A172 (cell line): ENCODE measurements at places on chromosomes 6 and 20.

DNA sequence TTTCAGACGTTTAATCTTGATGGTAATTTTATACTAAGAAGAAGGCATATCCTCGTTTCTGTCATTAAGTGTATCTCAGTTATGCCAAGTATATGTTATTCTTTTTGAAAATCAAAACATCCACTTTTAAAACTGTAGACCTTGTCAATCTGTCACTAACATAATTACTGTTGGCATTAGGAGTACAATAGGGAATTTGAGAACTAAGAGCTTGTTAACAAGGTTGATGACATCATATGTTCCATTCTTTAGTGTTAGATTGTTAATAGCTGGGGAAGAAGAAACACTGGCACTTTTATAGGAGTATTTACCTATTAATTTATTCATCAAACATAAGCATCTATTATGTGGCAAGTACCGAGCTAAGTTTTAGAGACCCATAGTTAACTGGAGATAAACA is 76.2 kb downstream of the MAP3K4 start:
- no peak for DNase-seq

DNA sequence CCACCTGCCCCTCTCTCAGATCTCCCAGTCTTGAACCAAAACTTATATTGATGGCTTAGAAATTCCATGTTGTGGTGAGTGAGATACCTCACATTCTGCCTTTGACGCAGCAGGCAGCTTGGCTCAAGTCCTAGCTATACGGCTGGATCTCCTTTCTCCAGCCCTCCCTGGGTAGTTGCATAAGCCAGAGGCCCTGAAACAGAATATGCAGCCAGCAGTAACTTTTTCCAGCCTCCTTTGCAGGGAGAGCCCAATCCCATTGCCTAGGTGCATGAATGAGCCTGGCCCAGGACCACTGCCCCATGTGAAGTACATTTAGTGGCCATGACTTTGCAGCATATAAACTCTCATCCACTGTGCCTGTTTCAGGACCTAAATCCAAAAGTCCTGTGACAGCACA is 202.2 kb upstream of the CDYL start:
- no peak for DNase-seq

DNA sequence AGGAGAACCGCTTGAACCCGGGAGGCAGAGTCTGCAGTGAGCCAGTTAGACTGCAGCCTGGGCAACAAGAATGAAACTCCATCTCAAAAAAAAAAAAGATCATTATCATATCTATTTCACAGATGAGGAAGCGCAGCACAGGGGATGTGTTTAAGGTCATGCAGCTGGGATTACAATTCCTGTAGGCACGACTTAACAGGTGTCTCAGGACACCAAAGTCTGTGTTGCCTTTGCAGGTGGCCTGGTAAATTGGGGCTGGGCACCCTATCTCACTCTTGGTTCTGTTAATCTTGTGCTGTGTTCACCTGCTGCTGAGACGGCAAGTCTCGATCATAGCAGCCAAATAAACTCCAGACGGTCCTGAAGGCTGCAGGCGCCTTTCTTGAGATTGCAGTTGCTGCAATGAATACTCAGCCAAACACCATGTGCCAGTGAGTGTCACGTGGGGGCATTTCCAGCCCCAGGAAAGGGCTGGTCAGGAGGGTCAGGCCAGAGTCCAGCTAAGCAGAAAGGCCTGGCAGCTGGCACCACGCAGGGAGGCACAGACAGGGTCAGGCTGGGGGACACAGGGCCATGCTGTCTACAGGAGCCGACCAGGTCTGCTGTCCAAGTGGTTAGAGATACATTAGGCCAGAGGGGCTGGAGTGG is 55.8 kb downstream of the FGD2 start:
- DNase-seq, result no peak

DNA sequence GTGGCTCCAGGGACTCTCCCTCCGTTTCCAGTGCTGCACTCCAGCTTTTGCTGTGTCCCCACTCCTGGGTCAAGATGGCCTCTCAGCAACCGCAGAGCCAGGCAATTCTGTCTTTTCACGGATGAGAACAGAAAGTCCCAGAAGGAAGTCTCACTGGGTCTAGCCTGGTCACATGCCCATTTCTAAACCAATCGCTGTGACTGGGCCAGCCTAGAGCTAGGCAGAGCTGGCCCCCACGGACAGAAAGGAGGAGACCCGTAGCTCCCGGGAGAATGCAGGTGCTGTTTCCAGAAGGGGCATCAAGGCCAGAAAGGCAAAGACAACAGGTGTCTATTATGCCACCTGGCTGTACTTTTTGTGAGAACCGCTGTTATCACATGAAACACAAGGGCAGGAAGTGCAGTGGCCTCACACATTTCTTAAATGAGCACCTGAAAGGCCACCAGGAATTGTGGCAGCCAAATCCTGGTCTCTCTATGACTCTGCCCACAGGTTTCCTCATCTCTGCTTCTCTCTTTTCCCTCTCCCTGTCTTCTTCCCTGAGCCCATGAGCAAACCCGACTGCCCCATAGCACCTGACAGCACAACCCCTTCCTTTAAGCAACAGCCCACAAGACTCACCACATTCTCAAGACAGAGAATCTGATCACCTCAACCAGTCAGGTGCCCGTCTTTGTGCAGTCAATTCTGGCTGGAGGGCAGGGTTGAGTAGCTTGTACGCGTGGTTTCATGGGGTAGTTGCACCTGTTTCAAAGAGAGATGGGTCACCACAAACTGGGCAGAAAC is 37.1 kb upstream of the B4GALT5 start:
- DNase-seq, result no peak

DNA sequence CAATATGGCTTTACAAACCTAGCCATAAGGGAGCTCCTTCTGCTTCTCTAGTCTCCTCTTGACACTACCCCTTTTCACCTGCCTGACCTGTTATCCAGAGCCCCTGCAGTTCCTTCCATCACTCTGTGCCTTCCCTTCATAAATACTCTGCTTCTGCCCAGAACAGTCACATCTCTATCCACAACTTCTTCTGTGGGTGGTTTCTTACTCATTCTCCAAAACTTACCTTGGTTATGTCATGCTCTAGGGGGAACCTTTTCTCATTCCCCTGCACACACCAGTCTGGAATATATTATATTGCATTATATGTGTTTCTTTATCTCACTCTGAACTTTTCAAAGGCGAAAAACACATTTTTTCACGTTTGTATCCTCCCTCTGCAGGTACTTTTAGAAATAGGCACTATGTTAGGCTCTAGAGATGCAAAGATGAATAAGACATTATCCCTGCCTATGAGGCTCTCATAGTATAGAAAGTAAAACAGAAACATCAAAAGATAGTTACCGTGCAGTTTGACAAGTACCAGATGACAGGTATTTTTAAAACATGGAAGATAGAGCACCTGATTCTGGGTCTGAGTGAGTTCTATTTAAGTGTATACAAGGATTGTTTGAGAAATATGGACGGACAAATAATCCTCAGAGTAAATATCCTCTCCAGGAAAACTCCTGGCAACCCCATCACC is 51.5 kb downstream of the AIG1 start:
- DNase-seq, result no peak

- DNase-seq, result peak; percentile 57
Observed at GRCh38 chr6:107114213-107114925, 946 bp downstream of the BEND3 start.

DNA sequence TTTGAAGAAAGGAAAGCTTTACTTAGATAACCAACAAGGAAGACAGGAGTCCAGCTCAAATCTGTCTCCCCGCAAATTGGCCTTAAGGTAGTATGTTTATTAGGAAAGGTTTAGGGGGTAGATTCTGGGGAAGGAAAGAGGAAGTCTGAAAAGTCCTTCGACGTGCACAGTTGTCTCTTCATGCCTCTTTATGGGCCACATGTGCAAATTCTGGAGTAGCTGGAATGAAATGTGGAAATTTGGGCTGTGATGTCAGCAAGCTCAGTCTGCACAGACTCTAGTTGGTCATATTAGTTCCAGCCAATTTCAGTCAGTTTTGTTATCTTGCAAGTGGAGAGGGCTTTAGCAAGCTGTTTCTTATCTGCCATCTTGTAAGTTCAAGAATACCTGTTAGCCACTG is 50.1 kb downstream of the NUP153 start:
- no peak for DNase-seq

- DNase-seq, result peak; percentile 26
Observed at GRCh38 chr6:151675746-151676459, 131.6 kb upstream of the ESR1 start.

DNA sequence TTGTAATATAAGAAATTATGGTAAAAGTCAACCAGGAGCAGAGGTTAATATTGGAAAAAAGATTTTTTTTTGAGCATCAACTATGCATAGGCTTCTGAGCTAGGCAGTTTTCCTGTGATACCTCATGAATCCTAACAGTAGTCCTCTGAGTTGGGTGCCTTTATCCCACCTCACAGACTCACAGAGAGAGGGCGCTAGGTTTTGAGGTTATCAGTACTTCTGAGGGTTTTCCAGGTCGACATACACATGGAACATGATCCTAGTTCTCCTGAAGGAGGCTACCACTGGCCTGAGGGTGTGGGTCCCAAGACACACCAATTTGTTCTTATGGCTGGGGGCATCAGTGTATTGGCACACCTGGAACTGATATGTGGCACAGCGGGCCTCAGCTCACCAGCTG is 358.8 kb upstream of the JAG1 start:
- DNase-seq, result no peak

DNA sequence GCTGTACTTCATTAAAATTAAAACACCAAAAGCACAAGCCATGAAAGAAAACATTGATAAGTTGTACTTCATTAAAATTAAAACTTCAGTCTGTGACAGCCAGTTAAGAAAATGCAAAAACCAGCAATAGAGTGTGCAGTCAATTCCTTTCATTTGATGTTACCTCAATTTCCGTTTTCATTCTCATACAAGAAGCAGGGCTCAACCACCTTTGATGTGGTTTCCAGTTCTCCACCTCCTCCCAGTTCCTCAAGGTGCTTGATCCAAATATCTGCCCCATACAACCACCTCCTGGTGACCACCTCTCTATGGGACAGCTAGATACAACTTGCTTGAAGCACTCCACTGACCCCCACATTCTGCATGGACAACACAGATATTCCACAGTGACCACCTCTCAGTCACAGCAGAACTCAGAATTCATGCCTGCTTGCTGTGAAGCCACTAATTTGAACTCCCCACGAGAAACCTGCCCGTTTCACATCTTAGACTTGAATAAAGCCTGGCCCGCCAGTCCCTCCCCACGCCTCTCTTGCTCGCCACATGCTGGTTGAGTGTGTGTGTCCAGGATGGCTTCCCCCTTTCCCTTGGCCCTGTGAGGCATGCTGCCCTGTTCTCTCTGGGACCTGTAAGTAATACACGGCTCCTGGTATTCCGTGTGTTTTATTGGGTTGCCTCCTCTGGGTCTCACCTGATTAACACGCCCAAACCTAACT is 66.1 kb downstream of the FAM50B start:
- no peak for DNase-seq

GRCh38 chr20:42406826-42407225 is 782.9 kb downstream of the PTPRT start:
- no peak for DNase-seq

GRCh38 chr6:967701-968100 is 274.8 kb upstream of the EXOC2 start:
- DNase-seq, result no peak

- DNase-seq, result no peak
Observed at GRCh38 chr20:63443606-63444395, 28.7 kb downstream of the KCNQ2 start.
